ENCODE measurements at places on chromosomes 11 and 22.

GRCh38 chr11:57306940-57307565, 17.7 kb downstream of the TNKS1BP1 start:
- DNase-seq = no peak

- no peak for DNase-seq
Measured at GRCh38 chr11:104637662-104638170, 260.5 kb downstream of the CASP12 start.

DNA sequence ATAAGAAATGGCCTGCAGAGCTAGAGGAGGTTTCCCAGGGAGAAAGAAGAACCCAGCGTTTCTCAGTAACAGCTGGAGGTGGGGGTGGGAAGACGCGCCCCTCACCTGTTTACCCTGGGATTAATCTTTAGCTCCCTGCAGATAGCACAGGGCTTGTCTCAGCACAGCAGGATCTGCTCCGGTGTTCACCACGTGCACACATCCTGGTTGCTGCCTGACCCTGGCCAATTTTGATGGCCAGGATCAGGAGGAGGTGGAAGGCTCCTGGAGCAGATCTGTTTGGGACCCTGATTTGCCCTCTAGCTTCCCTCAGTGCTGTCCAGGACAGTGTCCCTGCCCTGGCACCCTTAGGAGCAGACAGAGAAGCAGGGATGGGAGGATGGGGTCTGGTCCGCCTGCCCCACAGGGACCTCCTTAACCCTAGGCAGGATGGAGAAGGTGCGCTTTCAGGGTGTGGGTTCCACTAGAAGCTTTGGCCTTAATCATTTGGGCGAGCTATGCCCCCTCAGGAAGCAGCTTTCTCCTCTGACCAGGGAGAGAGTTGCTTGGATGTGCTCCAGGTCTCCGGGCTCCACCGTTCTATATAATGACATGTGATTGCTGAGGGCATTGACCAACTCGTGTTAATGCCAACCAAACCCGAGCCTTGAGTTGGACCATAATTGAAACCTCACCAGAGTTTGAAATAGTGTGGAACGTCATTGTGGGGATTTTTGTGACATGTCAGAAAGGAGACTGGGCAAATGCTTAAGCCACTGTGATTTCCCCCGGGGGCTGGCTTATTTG, 19.3 kb downstream of the UPB1 start:
- peak; percentile 61 for DNase-seq

GRCh38 chr11:118057251-118058145, 19.4 kb upstream of the TMPRSS4 start:
- no peak for DNase-seq

DNA sequence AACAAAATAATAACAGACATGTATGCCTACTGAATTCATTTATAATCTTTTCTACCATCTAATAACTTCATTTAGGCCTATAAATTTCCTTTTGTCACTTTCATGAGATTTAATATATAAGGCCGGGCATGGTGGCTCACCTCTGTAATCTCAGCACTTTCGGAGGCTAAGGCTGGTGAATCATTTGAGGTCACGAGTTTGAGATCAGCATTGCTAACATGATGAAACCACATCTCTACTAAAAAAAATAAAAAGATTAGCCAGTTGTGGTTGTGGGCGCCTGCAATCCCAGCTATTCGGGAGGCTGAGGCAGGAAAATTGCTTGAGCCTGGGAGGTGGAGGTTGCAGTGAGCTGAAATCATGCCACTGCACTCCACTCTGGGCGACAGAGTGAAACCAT, 14.2 kb upstream of the NTM start:
- DNase-seq = no peak

DNA sequence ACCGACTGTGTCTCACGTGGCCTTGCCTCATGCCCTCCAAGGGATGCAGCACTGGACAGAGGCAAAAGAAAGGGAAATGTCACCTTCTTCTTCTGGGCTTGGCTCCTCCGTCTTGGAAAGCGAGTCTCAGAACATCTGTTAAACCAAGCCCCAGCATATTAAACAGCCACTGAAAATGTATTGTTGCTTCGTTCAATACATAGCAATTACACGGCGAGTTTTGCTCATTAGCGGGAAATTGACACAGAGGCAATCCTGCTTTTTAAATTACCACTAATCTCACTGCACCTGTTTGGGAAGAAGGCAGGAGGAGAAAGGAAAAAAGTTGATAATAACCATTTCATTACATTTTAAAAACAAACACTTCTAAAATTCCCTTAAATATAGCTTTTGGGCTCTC, 72.1 kb downstream of the SEZ6L start:
- no peak for DNase-seq

DNA sequence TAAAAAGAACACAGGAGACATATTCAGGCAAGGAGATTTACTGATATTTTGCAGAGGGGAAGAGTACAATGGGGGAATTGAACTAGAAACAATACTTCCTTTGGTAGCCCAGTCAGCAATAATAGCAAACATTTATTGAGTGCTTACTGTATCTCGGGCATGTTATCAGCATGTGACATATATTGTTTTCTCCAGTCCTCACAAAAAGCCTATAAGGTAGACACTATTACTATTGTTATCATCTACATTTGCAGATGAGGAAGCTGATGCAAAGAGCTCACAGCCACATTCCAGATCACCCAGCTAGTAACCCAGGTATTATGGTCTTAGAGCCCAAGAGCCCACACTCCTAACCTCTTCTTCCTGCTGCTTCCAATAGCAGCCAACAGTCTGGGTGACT, 27.9 kb downstream of the NAV2 start:
- no peak for DNase-seq

- DNase-seq = no peak
Measured at GRCh38 chr11:128214263-128214662, 373.1 kb downstream of the ETS1 start.

- DNase-seq = no peak
Measured at GRCh38 chr11:16027621-16028020, 328.7 kb downstream of the SOX6 start.

GRCh38 chr11:10454878-10455631, at the start of gene AMPD3:
Gene AMPD3, plus strand, starts transcription at chr11:10455264. Its CDS starts 6,256 bp downstream, at chr11:10461520.
- peak; percentile 60 for DNase-seq

- DNase-seq = no peak
Measured at GRCh38 chr11:36577859-36578258, 10.1 kb downstream of the RAG1 start.

DNA sequence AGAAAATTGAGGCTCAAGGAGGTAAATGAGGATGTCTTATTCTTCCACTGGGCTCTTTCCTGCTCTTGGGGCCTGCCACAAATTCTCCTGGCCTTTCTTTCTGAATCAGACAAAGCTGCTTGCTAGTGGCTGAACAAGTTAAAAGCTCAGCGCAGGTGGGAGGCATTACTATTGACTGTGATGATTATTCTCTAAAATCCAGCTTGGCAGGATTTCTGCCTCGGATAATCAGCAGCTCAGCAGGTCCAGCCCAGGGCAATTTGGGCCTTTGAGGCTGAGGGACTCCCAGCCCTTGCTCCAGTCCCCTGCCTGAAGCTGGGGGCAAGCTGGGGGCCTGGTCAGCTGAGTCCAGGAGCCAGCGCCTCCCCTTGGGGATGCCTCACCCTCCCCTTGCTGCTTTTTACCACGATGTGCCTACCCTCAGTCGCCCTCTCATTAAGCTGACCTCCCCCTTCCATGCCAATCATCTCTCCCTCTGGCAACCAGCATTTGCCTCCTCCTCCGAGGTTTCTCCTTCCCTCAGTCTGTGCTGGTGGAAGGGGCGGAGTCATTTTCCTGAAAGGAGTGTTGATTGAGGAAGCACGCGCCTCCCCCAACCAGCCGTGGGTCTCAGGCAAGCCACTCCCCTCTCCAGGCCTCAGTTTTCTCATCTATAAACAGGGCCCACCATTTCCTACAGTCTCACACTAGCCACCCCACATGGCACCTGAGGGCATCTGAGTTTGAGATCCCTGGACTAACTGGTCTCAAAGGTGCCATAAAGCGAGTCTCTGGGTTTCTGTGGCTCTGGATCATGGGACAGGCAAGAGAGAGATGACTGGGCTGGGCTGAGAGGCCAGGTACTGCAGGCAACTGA, 60.6 kb upstream of the PRDM11 start:
- DNase-seq = no peak

GRCh38 chr11:36280531-36280930, 8.7 kb downstream of the COMMD9 start:
- no peak for DNase-seq

GRCh38 chr11:18374956-18375355, 19.4 kb upstream of the LDHA start:
- no peak for DNase-seq

DNA sequence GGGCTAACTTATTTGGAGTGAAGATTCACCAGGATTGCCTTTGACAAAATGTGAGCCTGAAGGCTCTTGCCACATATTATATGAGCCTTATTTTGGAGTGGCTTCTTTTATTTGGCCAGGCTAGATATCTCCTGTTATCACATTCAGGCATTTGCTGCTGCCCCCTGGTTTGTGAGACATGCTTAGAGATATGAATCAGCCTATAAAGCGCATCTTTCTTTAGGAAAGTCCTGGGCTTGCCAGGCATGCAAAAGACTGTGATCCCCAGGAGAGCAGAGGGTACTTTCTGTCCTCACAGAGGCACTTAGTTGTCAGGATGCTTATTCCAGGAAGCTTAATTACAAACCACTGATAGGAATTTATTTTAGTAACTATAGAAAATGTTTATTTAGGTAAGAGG, 333.3 kb downstream of the FAT3 start:
- DNase-seq = no peak

GRCh38 chr11:19820100-19820499, 107.5 kb downstream of the NAV2 start:
- no peak for DNase-seq

- no peak for DNase-seq
Measured at GRCh38 chr11:7514099-7514591, 346 bp downstream of the PPFIBP2 start.

GRCh38 chr11:46733234-46733633, 14.2 kb downstream of the F2 start:
- no peak for DNase-seq

DNA sequence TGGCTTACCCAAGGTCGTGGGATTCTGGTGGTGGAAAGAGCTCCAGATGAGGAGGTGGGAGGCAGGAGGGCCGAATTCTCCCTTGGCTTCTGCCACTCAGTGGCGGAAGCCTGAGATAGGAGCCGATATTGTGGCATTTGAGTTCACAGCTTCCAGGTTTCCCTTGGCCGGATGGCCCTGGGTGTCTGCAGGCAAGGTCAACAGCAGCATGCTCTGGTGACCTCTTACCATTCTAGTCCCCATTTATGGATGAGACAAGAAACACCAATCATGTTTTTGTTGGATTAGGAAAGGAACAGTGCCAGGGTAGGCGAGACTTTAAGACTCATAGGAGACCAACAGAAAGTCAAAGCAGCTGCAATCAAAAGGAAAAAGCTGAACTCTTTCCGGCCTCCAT, 89.7 kb downstream of the GRAMD1B start:
- no peak for DNase-seq

- DNase-seq = no peak
Measured at GRCh38 chr11:10382518-10382917, 72.5 kb upstream of the AMPD3 start.

GRCh38 chr11:106514706-106515105, 437.2 kb downstream of the AASDHPPT start:
- no peak for DNase-seq

DNA sequence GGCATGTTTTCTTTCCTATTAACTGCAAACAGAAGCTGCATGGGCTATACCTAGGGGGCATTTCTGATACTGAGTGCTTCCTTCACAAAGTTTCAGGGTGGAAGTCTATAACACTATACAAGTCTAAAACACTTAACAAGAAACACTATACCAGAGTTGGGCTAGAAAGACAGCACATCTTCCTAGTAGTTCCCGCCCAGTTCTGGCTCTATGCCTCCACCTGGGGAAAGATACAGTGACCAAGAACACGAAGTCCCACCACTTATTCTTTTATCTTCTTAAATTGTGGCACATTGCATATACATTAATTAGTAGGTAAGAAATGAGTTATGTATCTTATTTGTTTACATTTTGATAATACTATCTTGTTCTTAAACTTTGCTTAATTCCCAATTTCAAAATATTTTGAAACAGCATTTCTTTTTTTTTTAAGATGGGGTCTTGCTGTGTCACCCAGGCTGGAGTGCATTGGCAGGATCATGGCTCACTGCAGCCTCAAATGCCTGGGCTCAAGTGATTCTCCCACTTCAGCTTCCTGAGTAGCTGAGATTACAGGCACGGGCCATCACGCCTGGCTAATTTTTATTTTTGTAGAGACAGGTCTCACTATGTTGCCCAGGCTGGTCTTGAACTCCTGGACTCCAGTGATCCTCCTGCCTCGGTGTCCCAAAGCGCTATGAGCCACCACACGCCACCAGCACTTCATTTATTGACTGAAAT, 18.2 kb upstream of the NDUFC2 start:
- no peak for DNase-seq

GRCh38 chr22:20523086-20523983, 15.9 kb downstream of the MED15 start:
- DNase-seq = no peak

- DNase-seq = peak; percentile 52
Measured at GRCh38 chr11:83836883-83837654, 550.9 kb upstream of the CCDC90B start.

DNA sequence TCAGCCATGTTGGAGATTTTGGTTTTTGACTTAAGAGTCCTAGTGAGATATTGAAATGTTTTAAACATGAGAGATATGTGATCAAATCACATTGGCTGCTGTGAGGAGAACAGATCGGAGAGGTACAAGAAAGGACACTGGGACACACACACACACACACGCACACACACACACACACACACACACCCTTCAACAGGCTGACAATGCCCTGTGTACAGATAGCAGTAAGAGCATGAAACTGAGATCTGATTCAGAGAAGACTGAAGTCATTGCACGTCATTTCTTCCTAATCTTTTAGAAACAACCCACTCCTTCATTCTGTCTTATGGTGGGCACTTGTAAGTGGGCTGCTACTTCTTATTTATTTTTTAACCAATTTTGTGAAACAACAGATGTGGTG, 200.5 kb upstream of the E2F8 start:
- DNase-seq = no peak

DNA sequence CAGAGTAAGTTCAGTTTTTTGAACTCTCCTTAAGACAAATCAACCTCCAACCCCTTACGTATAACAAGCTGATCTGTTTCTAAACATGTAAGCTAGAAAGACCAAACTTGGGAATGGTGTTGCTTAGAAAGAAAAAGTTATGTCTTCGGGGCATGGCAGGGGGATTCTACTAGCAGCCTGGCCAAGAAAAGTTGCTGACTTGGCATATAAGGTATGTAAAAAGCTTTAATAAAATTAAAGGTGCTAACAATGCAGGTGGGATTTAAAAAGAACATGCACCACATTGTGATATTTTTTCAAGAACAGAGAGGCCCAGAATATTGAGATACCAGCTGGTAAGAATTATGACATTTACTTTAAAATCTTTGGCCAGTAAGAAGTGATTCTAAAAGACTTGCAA, 411.4 kb upstream of the CCDC90B start:
- no peak for DNase-seq
